ENCODE measurements at places on chromosomes 13 and 19. TPM values are rescaled to one million over a fixed set of nuclear protein-coding genes. Genes with fewer than 3 reads are reported as not detected.

DNA sequence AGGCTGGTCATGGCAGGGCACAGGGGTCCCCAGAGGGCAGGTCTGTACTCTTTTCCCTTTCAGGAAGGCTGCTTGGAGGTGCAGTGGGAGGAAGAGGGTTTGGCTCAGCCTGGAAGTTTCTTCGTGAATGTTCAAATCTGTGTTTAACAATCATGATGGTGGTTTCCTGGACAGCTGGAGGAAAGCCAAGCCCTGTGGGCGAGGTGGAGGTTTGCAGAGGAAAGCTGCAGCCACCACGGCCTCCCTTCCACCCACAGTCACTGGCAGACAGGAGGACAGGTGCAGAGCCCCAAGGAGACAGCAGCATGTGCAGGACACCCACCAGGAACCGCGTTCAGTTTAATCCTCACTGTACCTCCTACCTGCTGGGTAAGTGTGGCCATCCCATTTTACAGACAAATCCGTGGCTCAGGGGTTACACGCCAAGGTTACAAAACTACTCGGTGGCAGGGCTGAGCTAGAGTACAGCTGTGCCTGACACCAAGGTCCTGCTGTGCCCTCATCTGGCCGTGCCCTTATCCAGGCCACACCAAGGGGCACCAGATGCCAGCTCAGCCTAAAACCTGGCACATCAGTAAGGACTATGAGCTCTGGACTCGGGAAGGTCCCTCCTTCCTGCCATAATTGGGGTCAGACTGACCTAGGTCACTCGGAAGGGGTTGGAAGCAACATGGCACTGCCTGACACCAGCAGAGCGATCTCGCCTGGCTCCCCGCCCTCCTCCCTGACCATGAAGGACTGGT lies 34.1 kb downstream of the SUGP2 start:
- no peak for DNase-seq

DNA sequence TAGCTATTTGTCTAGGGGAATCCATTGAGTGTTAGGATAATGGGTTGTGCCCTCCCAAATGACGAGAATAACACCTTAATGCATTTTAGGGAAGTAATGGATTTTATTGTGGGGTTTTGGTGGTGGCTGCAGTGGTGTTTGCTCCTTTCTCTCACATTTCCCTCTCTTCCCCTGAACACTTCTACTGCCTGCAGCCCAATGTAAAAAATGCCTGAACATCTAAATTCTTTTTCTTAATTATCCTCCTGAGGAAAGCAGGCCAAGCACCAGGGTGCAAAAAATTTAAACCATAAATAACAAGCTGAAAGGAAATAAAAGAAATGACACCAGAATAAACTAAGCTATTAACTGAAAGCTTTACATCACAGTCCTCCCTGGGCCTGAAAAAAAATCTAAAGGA lies 57.3 kb upstream of the PCDH8 start:
- DNase-seq: no peak

DNA sequence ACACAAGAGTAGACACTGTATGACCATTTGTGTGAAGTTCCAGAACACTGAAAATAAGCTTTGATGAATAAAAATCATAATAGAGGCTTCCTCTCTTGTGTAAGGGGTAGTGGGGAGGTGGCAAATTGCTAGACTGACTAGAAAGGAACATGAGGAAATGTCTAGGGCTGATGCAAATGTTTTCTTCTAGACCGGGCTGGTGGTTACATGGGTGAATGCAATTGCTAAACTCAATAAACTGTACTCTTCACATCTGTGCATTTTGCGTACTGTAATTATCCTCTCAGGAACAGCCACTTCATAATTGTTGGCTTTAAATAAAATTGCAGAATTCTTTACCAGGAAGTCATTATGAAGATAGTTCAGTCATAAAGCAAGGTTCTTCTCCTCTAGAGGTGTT lies 5.2 kb upstream of the KBTBD7 start:
- DNase-seq: no peak

- DNase-seq: no peak
Observed at GRCh38 chr13:113072376-113072775, 33.2 kb upstream of the F7 start.

GRCh38 chr13:33453936-33454335 lies 168.4 kb upstream of the STARD13 start:
- no peak for DNase-seq

DNA sequence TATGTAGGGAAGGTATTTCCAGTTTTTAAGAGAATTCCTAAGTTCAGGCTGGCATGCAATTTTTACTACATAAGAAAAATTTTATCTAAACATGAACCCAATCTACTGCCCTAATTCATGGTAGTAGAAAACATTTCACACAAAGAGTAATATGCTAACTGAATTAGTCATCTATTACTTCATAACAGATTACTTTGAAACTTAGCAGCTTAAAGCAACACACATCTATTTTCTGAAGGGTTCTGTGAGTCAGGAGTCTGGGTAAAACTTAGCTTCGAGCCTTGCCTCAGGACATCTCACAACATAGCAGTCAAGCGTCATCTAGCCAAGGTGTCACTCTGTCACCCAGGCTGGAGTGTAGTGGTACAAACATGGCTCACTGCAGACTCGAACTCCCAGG lies 537.5 kb downstream of the DCT start:
- DNase-seq: no peak

- no peak for DNase-seq
Observed at GRCh38 chr13:23793711-23794110, 95.5 kb downstream of the MIPEP start.

GRCh38 chr13:98939660-98940191 lies 38.1 kb downstream of the DOCK9 start:
- no peak for DNase-seq

GRCh38 chr19:5141850-5142724 lies 173.2 kb downstream of the KDM4B start:
- no peak for DNase-seq

- no peak for DNase-seq
Observed at GRCh38 chr13:65921933-65922332, 1308.2 kb downstream of the PCDH9 start.

DNA sequence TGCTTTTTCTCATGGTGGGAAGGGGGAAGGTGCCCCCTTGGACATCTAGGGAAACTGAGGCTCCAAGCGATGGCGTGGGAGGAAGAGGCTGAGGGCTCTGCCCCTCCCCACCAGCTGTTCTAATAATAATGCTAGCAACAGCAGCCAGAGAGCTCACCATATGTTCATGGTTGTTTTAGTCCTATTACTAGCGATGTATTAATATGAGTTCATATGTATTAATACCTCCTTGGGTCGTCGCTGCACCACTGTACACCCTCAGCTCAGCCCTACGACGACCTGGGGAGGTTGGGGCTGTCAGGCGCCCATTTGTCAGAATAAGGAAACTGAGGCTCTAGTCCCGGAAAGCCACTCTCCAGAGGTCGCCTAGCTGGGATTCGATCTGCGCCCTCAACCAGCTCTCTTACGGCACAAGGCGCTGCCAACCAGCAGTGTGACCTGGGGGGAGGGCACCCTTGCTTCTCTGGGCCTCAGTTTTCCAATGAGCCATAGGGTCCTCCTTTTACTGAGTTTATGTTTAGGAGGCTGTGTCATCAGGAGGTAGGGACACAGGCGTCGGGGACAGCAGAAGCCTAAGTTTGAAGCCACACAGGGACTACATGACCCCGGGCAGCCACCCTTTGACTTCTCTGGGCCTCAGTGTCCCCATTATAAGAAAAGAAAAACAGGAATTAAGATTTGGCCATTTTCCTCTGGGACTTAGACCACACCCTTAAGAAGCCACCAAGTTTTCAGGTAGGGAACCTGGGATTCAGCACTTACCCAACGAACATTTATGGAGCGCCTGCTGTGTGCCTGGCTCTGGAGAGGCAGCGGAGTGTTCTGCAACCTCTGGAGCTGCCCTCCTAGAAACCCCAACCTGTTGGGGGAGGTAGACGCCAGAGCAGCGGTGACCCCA lies 664 bp downstream of the MAST3 start:
- DNase-seq: no peak

GRCh38 chr13:61187471-61187870 lies 228.2 kb downstream of the PCDH20 start:
- DNase-seq: no peak

DNA sequence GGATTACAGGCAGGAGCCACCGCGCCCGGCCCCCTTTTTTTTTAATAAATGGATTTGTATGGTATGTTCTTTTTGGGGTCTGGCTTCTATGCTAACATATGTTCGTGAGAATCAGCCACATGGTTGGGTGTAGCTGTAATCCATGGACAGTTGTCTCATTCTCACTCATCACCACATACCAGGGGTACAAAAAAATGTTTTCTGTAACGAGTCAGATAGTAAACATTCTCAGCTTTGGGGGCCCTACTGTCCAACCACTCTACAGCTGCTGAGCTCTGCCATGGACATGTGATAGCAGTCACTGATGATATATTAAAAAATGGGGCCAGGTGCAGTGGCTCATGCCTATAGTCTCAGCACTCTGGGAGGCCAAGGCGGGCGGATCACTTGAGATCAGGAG lies 5.1 kb upstream of the RETN start:
- DNase-seq: no peak

DNA sequence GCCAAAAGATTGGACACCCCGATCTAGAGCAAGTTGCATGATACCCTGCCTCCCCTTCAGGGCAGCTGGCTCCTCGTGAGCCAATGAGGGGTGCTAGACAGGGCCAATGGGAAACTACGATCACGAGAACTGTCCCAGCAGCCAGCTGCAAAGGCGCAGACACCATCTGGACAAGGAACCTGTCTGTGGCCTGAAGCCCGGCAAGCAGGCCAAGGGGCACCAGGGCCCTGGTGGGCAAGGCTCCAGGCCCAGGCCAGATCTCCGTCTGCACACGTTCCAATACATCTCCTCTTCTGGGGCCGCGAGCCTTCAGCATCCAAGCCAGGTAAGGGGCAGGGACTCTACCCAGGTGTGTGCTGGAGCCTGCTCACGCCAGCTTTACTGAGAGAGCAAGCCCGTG lies 20.2 kb downstream of the MED26 start:
- DNase-seq: no peak

GRCh38 chr19:47797996-47798903 lies 6.1 kb downstream of the TPRX1 start:
- DNase-seq: no peak

DNA sequence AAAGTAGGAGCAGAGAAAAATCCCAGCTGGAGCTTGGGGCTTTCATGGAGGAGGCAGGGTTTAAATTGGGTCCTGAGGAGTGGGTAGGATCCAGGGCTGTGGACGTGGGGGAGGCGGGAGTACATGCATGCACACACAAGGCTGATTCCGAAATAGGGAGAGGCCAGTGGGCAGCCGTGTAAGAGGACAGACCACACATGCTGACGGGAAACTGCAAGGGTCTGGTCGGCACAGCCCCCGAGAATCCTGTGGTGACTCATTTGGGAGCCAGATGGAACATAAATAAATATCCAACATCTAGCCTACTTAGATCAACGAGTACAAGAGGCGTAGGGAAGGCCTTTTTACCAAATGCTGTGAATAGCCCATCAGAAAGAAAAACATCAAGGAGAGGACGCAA lies 216.3 kb upstream of the ZNF507 start:
- DNase-seq: peak; percentile 7

- peak; percentile 12 for DNase-seq
Observed at GRCh38 chr13:59247171-59247570, 916.6 kb downstream of the DIAPH3 start.

- no peak for DNase-seq
Observed at GRCh38 chr13:31175847-31176532, 14.3 kb upstream of the HSPH1 start.

GRCh38 chr13:41548910-41549309 lies 91.6 kb downstream of the RGCC start:
- DNase-seq: no peak

GRCh38 chr13:43977911-43978310 lies 98.2 kb downstream of the LACC1 start:
- no peak for DNase-seq

- no peak for DNase-seq
Observed at GRCh38 chr13:23776698-23777574, 112.3 kb downstream of the MIPEP start.

DNA sequence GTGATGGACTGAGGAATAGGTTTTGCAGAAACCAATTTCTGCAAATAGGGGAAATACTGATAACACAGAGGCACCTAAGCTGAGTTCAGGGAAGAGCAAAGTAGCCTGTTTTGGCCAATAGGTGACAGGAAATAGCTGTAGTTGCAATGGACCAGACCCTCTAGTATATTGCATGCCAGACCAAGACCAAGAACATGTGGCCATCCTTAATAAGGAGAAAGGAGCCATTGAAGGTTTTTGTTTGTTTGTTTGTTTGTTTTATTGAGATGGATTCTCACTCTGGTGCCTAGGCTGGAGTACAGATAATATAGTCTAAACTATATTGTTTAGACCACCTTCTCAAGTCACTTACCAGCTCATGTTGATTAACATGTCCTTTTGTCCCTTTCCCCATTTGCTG lies 101.5 kb downstream of the ZNF557 start:
- DNase-seq: no peak

GRCh38 chr19:38644719-38645118 lies 2.7 kb upstream of the ACTN4 start:
- peak; percentile 64 for DNase-seq

GRCh38 chr13:32253911-32254399 lies 61.2 kb downstream of the ZAR1L start:
- DNase-seq: no peak

GRCh38 chr13:110564472-110564985 lies 3.0 kb upstream of the RAB20 start:
- no peak for DNase-seq

- DNase-seq: no peak
Observed at GRCh38 chr13:45412274-45413049, 5.7 kb downstream of the SLC25A30 start.

DNA sequence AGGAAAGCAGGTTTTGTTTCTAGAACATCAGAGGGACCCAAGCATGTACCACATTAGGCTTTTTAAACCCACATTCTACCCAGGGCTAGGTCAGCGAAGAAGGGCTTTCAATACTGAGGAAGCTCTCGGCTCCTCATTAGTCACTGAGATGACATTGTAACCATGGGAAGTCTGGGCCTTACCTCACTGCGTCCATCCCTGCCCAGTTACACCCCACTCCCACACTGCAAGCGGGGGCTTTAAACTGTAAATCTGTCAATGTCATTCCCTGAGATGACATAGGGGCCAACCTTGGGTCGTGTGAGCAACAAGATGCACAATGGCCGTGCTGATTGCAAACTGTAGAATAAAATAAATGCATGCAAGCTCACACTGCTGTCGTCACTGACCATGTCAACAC lies 21.7 kb upstream of the TFDP1 start:
- DNase-seq: no peak

GRCh38 chr19:48678201-48678600 lies 5.4 kb upstream of the NTN5 start:
- DNase-seq: peak; percentile 83

Gene C5AR2
- 2.3 TPM for total RNA-seq

Gene ZNF284
- total RNA-seq: 2.1 TPM

Gene FCAR
- not detected for total RNA-seq

Gene CCDC70
- not detected for total RNA-seq

Gene PRTN3
- not detected for total RNA-seq

Gene SKA3
- 1.7 TPM for total RNA-seq

Gene NTF4
- not detected for total RNA-seq

Gene RNF225
- total RNA-seq: not detected

Gene LYPD5
- 3.5 TPM for total RNA-seq

Gene IGFLR1
- 4.1 TPM for total RNA-seq

Gene ELSPBP1
- not detected for total RNA-seq

Gene OR7A17
- total RNA-seq: not detected

All from left colon (tissue), 2 donors.